Activated CD4-positive, alpha-beta T cell treated with anti-CD3 and anti-CD28 coated beads, Interleukin-10, Interleukin-2, amounts not matched to agents 100 ng/mL and 50 ng/mL, durations not matched to agents 16 hours and 8 hours (primary cell): ENCODE measurements at places on chromosomes 3 and 15.
A peak's percentile ranks its signal among the peaks of the same experiment; 100 is the strongest.

DNA sequence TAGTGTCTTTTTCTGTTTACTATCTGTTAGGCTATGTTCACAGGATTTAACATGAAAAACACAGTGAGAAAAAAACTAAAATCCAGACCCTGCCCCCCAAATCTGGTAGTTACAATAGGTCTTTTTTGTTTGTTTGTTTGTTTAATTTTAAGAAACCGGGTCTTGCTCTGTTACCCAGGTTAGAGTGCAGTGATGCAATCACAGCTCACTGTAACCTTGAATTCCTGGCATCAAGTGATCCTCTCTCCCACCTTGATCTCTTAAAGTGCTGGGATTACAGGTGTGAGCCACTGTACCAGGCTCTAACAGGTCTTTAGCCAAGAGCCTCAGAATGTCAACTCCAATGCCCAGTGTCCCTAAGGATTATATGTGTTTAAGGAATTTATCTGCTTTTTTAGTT is 88.0 kb upstream of the GOLIM4 start:
- DNase-seq: no peak

DNA sequence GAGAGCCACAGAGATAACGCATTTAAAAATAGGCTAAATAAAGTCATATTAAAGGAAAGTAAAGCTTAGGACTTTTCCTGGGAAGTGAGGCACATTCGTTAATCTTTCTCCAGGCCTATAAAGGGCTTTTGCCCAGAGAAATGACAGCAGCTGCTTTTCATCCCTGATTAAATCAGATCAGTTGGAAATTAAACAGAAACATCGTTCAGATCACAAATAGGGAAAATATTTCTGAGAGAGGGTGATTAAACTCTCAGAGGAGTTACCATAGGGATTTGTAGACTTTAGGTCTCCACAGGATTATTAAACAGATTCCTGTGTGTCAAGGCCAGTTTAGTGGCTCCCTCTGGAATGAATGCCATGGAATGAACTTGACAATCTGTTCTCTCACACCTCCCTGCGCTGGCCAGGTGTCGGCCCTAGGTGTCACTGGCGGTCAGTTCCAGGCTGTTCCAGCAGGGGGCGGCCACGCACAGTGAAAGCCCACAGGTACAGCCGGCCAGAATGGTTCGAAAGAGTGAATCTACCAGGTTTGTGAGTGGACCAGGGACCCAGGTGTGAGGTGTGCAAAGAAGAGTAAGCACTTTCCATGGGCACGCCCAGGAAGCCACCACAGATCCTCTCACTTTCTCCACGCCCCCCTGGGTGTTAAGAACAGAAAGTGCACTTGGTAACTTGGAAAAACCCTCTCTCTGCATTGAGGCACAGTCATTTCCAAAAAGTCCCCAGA is 253.0 kb upstream of the RASGRP1 start:
- DNase-seq: peak; percentile 82

- peak; percentile 75 for DNase-seq
Observed at GRCh38 chr3:132432639-132433038, 15.3 kb downstream of the DNAJC13 start.

DNA sequence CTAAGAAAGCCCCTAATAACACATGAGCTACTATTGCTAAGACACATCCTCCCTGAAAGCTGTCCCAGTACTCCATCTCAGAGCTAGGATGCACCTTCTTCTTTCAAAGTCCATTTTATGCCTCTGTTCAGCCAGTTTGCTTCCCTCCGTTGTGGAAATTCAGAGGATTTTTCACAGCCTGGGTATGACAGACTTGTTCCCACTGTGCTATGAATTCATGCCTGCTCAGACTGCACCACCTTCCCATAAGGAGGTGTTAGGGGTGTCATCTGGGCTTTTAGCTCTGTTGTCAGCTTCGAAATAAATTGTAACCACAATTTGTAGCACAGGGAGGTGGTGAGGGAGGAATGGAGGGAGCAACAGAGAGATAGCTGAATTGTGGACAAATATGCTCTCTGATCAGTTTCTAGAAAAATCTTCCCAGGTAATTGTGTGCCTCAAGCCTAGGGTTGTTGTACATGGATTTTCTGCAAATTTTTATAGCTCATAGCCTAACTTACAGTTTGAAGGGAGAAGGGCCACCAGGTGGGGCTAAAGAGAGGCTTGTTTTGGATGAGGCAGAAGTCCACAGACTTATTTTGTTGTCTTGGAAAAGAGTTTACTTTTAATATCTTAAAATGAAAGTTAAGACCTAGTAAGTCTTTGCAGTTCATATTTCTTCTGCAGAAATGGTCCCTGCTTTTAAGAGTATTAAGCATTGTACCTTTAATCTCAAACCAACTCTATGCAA is 462.0 kb downstream of the PDCD6IP start:
- peak; percentile 36 for DNase-seq

DNA sequence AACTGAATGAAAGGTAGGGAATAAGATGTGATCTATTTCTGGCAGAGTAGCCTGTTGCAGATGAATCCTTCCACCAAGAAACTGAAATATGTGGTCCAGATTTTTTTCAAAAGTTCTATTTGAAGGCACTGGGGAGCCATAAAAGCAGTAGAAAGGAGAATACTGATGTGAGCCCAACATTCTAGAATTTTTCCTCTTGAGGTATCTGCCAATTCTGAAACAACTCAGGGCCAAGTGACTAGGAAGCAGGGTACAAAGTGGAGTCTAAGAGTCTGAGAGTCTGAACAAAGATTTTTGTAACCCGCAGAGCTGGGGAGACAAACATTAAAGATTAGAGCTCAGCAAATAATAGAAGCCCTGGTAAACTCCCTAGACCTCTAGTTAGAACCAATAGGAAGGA is 58.3 kb upstream of the SLCO3A1 start:
- no peak for DNase-seq

DNA sequence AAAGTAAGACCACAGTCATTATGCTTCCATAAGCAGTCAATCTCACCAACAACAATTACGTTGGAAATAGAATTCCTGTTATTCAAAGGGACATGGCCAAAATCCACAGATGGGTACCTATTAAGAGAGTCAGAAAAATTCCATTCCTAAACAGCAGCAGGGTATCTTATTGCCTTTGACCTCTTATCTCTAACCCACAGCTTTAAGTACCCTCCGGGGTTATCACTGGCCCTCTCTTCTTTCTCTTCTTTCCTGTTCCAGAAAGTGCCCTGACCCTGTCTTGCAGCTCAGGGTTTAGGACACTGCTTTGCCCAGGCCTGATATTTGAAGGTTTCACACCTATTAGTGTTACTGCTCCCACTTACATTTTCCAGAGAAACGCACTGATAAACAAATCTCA is 428.7 kb downstream of the TBC1D5 start:
- no peak for DNase-seq

- DNase-seq: no peak
Observed at GRCh38 chr15:92829875-92830274, 70.2 kb upstream of the CHD2 start.

DNA sequence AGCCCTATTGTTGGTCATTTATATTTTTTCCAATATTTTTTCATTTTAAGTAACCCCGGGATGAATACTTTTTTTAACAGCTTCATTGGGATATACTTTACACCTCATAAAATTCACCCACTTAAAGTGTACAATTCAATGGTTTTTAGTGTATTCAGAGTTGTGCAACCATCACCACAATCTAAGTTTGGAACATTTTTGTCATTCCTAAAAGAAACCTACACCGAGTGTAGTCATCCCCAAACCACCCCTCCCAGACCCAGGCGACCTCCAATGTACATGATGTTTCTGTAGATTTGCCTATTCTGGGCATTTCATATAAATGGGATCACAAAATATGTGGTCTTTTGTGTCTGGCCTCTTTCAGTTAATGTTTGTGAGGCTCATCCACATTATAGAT is 118.3 kb upstream of the FRMD4B start:
- no peak for DNase-seq

DNA sequence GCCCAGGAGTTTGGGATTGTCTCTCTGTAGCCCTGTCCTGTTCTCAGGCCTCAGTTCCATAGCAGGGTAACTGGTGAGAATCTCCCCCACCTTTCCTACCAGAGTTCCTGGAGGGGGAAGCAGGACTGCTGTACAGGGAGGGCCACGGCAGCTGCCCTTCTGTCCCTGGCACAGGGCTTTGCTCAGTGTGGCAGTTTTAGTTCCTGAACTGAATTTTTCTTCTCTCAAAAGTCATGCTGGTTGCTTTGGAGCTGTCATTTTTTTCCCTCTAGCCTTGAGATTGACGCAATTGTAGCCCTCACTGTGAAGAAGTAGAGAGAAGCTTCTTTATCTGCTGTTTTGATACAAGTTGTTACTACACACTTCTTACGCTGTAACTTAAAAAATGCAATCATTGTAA is 55.5 kb downstream of the TPRG1 start:
- DNase-seq: no peak

DNA sequence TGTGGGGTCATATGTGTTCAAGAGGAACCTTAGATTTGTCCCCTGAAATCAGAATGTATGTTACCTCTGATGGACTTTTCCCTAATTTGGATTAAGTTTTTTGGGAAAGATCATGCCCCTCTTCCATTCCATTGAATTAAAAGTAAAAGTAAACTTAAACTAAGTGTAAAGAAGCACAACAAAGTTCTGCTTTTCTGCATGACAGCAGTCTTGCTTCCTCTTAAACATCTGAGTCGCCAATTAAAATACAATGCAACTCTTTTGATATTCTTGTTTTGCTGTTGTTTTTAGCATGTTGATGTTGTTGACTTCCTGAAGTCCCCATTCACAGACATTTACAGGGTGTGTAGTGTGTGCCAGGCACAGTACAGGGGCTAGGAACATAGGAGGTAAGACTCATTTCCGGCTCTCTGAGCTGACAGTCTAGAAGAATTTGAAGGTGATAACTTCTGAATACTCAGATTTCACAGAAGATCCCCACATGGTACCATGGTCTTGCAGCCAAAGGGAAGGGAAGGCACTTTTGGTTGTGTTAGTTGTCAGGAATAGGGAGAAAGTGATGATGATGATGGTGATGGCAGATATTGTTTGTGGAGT is 45.0 kb downstream of the USP13 start:
- no peak for DNase-seq

- no peak for DNase-seq
Observed at GRCh38 chr15:68440136-68440535, 8.2 kb upstream of the ITGA11 start.
